ENCODE measurements at places on chromosomes 5 and 9.

GRCh38 chr9:109828254-109828653 lies 48.3 kb downstream of the PALM2AKAP2 start:
- DNase-seq, result no peak

- no peak for DNase-seq
Observed at GRCh38 chr9:98811051-98811650, 3.7 kb downstream of the GALNT12 start.

DNA sequence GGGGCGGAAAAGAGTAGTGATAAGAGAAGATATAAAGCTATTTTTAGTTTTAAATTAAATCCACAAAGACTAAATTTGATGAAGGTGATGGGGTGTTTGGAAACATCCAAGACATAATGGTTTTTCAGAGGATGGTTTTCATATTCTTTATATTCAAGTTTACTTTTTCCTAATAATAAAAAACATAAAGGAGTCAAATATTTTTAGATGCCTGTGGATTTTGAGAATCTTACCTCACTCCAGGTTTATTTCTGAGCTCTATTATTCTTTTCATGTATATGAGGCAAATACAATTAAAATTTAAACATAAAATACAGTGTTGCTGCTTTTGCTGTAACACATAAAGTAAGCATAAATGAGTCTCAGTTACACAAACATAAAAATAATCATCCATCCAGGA lies 22.2 kb downstream of the MRPS30 start:
- DNase-seq, result no peak

DNA sequence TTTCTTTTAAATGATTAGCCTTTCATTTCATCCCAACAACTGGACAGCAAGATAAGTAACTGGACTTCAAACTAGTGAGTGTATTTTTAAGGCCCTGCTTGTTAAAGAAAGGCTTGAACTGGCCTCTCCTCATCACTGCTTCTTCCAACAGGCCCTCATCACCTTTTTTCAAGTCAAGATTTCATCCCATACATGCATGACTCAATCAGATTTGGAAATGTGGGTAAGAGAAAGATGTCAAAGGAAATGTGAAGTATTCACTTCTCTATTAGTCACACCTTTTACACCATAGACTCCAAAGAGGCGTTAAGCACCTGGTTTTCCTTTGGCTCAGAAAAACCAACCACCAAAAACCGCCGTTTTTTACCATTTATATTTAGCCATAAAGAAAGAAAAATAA lies 4.9 kb downstream of the NR4A3 start:
- DNase-seq, result no peak

DNA sequence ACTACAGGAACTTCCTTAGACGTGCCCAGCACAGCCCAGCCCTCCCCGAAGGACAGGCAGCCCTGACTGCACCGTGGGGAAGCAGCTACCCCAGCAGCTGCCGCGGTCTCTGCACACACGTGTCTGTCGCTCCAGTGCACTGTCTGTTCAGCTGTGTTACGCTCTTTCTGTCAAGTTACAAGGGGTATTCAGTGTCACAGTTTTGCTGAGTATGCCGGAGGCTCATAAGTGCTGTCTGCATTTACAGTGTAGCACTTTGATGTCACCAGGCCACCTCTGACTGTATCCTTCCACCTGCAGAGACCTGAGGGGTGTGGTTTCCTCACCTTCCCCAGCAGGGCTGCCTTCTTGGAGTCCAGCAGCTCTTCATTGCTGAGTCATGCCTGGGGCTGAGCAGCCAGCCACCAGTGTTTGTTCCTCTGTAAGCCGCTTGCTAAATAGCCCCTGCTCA lies 126.8 kb downstream of the EHMT1 start:
- peak; percentile 9 for DNase-seq

GRCh38 chr5:67104859-67105258 lies 91.7 kb downstream of the CD180 start:
- DNase-seq, result no peak

DNA sequence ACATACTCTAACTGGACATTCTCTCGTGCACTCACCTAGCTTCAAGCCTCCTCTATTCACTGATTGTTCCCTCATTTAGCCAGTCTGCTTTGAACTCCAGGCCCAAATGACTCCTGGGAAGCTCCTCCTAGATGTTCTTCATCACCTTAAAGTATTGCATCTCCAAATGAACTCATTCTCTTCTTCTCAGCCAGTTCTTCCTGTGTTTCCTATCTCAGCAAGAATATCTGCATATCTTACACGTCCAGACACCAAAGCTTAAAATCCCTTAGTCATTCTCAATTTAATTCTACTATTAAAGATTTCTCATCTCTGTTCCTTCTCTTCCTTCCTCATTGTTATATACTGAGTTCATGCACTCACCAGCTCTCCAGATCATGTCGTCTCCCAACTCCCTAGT lies 118.6 kb upstream of the DAB2 start:
- no peak for DNase-seq

DNA sequence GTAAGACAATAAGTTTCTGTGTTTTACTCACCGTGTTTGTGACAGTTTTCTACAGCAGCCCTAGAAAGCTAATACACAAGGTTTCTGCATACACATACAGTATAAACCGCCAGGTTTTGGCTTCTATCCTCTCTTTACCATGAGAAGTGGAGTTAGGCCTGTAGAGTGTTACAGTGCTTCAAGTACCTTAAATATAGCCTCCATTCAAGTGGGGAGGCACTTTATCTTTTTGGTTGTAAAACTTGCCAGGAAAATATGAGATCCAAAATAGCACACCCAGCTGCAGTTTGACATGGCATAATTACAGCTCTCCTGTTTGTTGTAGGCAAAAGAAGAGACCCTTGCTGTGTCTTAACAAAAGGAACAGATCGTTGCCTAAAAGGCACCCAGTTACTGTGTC lies 90.3 kb upstream of the PTPN3 start:
- DNase-seq, result no peak

DNA sequence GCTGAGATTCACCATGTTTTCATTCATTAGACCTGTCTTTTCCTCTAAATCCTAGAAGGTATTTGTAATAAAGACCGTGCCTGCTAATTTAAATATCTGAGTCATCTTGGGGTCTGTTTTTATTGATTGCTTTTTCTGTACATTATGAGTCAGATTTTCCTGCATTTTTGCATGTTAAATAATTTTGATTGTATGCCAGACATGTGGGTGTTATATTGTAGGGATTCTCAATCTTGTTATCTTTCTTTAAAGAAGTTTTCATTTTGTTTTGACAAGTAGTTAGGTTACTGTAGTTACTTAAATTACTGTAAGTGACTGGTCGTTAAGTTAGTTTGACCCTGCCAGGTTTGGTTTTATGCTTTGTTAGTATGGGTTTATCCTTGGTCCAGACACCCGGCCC lies 35.1 kb downstream of the EXOSC2 start:
- no peak for DNase-seq

DNA sequence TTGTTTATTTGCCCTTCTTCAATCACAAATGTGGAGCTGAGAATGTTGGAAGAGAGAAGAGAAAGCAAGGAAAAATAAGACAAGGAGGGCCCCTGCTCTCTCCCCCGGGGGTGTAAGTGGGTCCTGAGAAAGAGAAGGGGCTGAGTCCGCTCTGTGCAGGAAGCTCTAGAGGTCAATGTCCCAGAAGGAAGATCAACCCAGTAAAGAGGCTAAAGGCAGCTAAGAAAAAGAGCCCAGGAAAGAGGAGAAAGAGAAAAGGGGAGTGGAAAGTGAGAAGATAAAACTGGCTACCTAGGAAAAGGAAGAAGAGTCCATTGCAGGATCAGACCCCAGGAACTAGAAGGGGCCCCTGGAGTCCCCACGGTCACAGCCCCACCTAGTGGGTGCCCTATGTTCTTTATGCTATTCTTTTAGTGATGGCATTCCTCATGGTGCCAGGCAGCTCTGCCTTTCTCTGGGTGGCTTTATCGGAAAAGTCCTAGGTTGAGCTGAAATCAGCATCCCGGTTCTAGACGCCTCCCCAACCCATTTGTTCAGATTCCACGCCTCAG lies 583.4 kb downstream of the ACTL7B start:
- DNase-seq, result no peak

- no peak for DNase-seq
Observed at GRCh38 chr5:67047160-67047559, 149.4 kb downstream of the CD180 start.

- no peak for DNase-seq
Observed at GRCh38 chr5:130874861-130875417, 290.1 kb downstream of the HINT1 start.

GRCh38 chr9:97758334-97758916 lies 61.3 kb upstream of the XPA start:
- no peak for DNase-seq

DNA sequence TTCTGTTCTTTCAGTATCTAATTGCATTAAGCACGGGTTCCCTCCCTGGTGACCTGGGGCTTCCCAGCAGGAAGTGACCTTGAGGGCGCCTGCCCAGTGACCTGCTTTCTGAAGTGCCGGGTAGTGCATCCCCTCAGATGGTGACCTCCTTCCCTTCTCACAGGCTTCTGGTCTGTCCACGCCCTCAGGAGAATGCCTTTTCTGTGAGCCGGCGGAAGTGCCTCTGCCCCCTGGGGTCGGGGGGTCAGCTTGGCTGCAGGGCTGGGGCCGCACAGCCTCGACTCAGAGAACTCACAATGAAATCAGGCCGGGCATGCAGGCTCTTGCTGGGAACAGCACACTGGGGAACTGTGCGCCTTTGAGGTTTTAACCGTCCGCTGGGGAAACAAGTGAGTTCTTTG lies 124.5 kb upstream of the PHYKPL start:
- DNase-seq, result no peak

DNA sequence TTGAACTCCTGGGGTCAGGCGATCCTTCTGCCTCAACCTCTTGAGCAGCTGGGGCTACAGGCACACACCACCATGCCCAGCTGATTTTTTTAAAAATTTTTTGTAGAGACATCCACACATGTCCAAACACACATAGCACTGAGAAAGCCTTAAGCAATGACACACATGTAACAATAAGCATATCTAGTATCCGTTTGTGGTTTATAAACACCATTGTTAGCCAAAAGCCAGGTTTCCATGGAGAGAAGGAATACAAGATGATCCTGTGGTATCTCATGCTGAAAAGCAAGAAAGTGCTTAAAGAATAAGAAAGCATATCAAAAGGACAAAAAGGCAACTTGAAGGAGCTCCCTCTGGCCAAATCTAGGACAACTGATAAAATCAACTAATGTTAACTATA lies 29.7 kb upstream of the SLC1A3 start:
- no peak for DNase-seq

- DNase-seq, result no peak
Observed at GRCh38 chr5:160272889-160273288, 39.5 kb downstream of the CCNJL start.

- DNase-seq, result no peak
Observed at GRCh38 chr5:91042247-91042935, 340.7 kb downstream of the ARRDC3 start.

GRCh38 chr5:44860267-44860666 lies 51.5 kb downstream of the MRPS30 start:
- DNase-seq, result no peak

DNA sequence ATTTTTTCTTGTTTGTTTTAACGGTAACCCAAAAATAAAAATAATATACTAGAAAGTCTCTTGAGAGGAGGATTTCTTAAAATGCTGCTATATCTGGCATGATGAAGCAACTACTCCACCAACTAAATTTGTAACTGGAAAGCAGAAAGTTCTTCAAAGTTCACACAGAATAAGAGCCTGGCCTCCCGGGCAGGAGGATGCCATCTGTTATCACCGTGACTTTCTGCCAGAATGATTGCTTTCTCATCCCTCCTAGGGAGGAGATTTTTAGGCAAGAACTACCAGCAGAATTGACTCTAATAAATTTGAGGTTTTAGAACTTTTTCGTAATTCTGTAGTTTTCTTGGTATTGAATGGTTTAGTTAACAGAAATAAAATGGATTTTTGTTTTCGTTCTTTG lies 464.6 kb upstream of the ACTBL2 start:
- DNase-seq, result no peak

- DNase-seq, result no peak
Observed at GRCh38 chr5:89374818-89375521, 492.0 kb upstream of the MEF2C start.

GRCh38 chr9:31067418-31067817 lies 1317.0 kb upstream of the ACO1 start:
- no peak for DNase-seq

DNA sequence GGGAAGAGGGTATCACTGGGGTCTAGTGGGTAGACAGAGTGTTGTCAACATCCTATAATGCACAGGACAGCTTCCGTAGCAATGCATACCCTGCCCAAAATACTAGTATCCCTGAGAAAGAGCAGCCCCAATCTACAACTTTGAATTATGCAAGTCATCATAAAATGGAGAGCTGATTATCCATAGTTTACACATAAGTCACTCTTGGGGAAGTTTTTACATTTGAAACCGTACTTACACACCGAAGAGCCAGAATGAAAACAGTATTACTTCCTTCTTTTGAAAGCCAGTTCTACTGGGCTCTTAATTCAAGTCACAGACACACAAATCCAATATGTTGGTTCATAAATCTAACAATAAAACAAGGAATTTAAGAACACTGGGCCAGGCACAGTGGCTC lies 21.6 kb downstream of the RNF145 start:
- DNase-seq, result no peak

DNA sequence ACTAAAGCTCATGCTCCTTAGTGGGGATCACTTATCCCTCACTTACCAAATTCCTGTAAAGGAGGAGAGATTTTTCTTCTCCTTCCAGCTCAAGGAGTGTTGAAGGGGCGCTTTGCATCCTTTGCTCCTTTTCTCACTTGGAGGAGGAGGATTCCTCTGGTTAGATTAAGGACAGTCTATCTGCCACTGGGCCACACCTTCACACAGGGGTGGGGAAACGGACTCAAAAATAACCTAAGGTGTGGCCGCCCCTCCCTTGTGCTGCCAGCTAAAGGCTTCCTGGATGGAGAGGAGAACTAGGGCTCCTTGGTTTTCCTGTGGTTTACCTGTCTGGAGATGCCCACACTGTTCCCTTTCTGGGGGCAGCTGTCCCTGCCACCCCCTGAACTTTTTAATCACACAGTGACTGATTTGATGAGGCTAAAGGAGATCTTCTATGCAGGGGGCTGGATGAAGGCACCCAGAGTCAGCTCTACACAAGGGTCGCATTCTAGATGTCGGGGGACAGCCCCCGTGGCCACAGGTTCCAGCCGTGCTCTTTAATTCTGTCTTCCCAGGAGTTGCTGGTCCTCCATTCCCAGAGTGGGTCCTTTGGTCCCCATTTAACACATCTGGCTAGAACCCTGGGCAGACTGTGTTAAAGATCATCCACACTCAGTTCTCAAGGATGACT lies 14.4 kb downstream of the GLRX start:
- DNase-seq, result no peak

- DNase-seq, result no peak
Observed at GRCh38 chr5:76691467-76692273, 24.3 kb upstream of the F2R start.

DNA sequence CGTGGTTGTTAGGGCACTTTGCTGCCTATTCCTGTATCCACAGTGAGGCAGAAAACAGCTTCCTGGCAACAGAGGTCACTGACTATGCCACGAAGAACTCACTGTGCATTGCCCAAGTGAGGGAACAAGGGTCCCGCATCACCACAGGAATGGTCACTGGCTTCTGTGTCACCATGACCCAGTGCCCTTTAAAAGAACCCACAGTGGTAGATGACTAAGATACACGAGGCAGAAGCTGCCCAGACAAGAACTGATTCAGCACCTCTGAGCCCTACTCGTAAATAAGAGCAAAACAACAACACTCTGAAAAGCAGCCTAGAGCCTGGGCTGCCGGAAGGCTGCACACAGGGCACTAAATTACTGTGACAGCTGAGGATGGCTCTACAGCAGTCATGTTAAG lies 236.6 kb upstream of the RASEF start:
- DNase-seq, result no peak

All from central memory CD4-positive, alpha-beta T cell (primary cell).